Immature natural killer cell (primary cell): ENCODE measurements at places on chromosomes 3 and 15.

- no peak for DNase-seq
Measured at GRCh38 chr3:10695595-10696285, 120.3 kb upstream of the SLC6A11 start.

DNA sequence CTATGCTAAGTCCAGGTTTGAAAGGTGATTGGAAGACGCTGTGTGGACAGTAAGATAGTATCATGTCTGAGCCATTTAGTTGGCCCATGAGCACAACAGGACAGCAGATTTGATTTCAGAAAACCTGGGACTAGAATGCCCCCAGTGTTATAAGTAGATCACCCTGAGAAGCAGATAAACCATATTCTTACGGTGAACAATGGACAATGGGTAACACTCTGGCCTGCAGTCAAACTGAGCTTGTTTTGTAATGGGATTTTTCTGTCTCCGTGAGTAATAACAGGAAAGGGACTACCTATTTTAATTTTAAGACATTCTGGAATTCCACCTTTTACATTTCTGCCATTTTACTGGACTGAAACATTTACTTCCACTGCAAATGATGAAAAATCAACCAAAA, 71.5 kb downstream of the LDHAL6B start:
- no peak for DNase-seq

DNA sequence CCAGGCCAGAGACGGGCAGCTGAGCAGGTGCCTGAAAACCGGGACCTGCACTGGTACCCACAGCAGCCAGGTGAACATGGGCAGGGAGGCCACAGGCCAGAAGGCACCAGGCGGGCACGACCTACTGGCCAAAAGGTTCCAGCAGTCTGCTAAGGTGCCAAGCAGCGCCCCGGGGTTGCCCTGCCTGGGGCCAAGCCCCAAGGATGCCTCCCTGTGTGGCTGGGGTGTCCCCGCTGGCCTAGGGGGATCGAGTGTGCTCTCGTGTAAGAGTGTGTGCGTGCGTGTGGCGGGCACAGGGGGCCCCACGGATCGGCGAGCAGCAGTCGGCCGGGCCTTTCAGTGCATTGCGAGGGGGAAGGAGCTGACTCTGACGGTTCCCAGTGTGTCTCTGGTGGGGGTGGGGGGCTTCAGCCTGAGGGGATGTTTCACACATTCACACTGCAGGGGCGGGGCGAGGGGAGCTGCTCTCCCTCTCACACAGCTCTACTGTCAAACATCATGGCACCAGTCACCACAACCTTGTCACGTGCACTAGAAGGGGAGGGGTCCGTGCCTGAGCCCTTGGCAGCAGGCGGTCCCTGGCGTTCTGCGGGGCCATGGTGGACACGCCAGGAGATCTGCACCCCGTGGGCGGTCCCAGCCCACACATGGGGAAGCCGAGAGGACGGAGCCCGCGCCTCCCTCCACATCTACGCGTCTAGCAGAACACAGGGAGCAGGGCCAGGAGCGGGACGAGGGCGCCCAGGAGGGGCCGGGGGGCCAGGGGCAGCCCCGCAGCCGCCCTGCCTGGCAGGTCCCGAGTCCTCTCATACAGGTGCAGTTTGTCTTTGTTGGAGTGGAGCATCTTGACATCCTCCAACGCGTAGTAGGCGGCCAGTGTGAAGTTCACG, 44.5 kb downstream of the RGMA start:
- DNase-seq: no peak

- no peak for DNase-seq
Measured at GRCh38 chr3:195905970-195906864, 2.1 kb downstream of the TNK2 start.

GRCh38 chr15:63491979-63492378, 12.4 kb upstream of the USP3 start:
- no peak for DNase-seq

- peak; percentile 29 for DNase-seq
Measured at GRCh38 chr15:67080900-67081431, 15.6 kb downstream of the SMAD3 start.

GRCh38 chr15:45326280-45326679, 52.1 kb downstream of the GATM start:
- DNase-seq: no peak

- DNase-seq: peak; percentile 52
Measured at GRCh38 chr3:142028243-142028777, 121.0 kb downstream of the TFDP2 start.

GRCh38 chr15:85941186-85941855, 138.3 kb upstream of the AGBL1 start:
- DNase-seq: no peak

- no peak for DNase-seq
Measured at GRCh38 chr3:65196663-65197062, 508.9 kb upstream of the ADAMTS9 start.

DNA sequence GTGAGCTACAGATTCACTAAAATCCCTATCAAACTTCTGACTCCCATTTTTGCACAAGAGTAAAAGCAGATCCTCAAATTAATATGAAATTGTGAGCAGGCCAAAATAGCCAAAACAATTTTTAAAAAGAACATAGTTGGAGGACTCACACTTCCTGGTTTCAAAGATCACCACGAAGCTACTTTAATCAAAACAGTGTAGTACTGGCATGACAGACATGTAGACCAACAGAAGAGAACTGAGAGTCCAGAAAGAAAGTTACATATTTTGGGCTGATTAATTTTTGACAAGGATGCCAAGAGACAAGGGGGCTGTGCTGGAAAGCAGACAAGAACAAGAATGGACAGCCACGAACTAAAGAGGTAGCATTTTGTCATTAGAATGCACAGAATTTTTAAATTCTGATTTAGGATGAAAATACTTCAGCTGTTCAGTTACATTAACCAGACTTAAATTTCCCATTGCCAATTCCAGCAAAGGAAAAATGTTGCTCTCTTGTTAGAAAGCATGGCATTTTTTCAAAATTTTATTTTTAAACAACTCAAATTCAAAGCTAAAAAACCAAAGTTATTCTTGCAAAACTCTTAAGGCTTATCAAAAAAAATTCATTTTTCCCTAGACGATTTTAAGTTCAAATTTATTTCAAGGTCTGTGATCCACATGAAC, 14.0 kb downstream of the RYK start:
- DNase-seq: no peak

DNA sequence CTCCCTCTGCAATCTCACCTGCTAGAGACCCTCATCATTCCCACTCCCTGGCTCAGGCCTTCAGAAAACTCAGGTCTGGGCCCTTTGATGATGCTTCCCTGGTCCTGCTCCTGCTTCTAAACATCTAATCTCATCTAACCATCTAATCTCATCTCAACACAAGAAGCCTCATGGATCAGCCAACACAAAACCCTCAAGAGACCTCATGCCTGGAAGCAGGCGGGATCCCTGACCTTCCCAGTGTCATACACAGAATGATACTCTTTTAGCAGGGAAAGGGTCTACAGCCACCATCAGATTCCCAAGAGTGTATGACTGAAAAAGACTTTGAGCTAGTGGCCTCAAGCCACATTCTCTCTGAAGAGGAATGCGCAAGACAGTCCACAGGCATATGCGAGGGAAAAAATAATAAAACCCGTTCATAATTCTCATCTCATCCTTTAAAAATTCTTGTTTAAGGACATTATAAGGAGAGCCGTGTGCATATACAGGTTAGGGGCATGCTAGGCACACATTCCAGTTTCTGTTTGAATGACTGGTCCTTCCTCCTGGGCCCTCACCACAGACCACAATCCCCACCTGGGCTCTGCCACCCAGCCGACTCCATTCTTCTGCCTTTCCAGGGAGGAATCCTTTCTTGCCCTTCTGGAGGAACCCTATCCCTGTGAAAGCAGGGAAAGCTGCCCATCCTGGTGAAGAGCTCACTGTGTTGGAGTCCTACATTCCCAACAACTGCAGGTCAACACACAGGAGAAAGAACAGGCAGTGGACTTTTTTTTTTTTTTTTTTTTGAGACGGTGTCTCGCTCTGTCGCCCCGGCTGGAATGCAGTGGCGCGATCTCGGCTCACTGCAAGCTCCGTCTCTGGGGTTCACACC, 2.2 kb downstream of the ZXDC start:
- DNase-seq: no peak
